KG1 (cell line): ENCODE measurements at places on chromosomes 7 and 10.

DNA sequence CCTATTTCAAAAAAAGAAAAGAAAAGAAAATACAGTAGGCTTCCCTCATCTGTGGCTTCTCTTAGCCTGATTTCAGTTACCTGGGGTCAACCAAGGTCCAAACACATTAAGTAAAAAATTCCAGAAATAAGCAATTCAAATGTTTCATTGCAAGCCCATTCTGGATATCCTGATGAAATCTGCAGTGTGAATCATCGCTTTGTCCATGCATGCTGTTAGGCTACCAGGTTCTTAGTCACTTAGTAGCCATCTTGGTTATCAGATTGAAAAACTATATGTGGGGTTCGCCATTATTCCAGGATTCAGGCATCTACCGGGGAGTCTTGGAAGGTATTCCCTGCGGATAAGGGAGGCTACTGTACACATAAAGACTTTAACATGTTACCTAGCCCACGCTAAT is 991 bp upstream of the FAM204A start:
- DNase-seq, result no peak

DNA sequence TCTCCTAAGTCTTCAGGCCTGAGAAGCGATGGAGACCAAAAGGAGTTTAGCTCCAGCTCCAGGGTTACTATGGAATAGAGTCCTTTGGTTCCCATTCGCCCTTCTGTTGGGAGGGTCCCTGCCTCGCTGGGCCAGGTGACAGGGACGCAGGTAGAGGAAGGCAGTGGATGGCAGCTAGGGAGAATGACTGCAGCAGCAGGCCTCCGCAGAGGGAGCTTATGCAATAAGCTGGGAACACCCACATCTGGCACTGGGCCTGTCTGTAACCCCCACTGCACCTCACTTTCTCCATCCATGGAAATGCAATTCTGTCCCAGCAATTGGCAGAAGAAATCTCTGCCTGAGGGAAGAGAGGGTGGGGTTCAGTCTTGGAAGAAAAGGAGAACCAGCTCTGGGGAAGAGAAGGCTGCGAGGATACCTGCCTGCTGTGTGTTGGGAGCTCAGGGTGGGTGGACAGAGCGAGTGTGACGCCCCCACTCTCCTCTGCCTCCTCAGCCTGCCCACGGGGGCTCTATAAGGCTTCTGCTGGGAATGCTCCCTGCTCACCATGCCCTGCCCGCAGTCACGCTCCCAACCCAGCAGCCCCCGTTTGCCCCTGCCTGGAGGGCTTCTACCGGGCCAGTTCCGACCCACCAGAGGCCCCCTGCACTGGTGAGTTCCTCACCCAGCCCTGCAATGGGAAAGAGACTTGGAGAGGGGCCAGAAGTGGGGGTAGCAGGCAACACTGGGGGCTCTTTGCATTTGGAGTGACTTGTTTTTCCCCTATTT is 10.3 kb downstream of the EPHB6 start:
- DNase-seq, result no peak

DNA sequence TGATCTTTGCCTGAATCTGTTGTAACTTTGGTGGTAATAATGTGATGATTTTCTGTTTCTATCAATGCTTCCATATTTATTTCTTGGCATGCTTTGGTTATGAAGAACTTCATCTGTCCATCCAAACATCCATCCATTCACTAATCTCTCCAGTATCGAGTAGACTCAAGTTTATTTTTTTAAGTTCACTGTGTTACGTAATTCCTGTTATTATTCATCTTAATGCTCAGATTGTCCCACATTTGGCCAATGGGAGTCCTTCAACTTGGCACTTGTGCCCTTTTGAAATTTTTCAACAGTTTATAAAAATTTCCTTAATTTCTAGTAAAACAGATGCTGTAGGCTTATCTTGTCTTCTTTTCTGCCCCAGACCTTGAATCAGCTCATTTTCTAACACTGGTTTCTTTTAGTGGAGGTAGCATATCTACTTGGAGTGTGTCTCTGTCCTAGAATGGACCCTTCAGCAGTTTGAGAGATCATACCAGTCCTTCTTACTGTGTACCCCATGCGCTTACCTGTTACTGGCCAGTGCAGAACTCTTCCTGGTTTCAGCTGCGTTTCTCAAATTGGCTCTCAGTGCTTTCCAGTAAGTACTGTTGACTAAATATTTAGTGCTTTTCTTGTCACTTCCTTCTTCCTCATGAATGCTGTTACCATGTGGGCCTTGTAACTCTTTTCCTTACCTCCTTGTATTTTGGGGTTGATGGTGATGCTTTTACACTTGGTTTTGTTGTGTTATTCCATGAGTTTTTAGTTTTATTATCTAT is 100.8 kb downstream of the MLLT10 start:
- no peak for DNase-seq

GRCh38 chr7:1156782-1157535 is 3.0 kb downstream of the ZFAND2A start:
- DNase-seq, result no peak

- no peak for DNase-seq
These were observed 129.6 kb upstream of the MKLN1 start for GRCh38 chr7:131197920-131198615.

- no peak for DNase-seq
These were observed 117.9 kb downstream of the MTPAP start for GRCh38 chr10:30231071-30231652.

GRCh38 chr7:123673752-123674398 is 18.2 kb downstream of the LMOD2 start:
- DNase-seq, result no peak

GRCh38 chr7:127858915-127859189 is 172.4 kb downstream of the LRRC4 start:
- no peak for DNase-seq

- DNase-seq, result no peak
These were observed 168.7 kb upstream of the ITGB1 start for GRCh38 chr10:33126742-33127141.

- DNase-seq, result no peak
These were observed 40.1 kb upstream of the CFAP46 start for GRCh38 chr10:132982301-132982989.

- DNase-seq, result no peak
These were observed 22.8 kb downstream of the WDFY4 start for GRCh38 chr10:48707472-48707871.

DNA sequence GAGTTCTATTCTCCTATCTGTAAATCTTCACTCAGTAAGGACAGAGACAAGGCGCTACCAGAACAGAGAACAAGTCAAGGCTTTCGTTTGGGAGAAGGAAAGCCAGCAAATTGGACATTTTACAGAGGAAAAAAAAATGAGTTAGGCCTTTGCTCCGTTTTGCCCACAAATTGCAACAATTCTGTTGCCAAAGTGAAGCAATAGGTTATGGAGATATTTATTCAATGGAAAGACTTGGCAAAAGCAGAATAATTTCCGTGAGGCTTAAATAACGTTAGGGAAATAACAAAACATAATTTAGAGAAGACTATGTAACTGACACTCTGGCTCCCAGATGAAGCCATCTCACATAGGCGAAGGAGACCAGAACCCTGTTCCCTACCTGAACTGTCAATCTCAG is 67.5 kb downstream of the MKX start:
- DNase-seq, result no peak

DNA sequence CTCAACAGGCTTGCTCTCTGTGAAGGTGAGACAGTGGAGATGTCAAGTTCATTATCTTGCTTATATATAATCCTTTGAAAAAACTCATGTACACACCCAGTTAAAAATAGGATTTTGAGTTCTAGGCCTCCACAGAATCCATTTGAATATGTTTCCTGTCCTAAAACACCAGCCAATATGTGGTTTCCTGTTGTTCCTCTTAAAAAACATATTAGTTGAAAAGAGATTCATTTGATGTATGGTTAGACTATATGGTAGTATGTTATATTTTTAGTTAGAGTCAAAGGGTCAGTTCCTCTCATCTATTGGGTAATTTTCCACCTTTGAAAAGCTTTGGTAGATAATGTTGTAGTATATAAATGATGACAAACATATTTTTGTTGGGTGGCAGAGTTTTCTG is 16.0 kb downstream of the PPP1R9A start:
- no peak for DNase-seq
